ENCODE measurements at places on chromosomes 4 and X.

DNA sequence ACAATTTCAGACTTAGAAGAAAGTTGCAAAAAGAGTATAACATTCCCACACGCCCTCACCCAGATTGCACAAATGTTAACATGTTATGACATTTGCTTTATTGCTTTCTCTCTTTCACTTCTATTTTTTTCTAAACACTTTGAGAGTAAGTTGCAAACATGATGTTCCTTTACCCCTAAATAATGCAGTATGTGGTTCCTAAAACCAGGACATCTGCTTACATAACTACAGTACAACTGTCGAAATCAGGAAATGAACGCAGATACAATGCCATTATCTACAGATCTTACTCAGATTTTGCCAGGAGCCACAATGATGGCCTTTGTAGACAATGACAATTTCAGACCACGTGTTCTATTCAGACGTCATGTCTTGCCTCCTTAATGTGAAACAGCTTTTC is 22.4 kb downstream of the SH3TC1 start:
- DNase-seq, result no peak

DNA sequence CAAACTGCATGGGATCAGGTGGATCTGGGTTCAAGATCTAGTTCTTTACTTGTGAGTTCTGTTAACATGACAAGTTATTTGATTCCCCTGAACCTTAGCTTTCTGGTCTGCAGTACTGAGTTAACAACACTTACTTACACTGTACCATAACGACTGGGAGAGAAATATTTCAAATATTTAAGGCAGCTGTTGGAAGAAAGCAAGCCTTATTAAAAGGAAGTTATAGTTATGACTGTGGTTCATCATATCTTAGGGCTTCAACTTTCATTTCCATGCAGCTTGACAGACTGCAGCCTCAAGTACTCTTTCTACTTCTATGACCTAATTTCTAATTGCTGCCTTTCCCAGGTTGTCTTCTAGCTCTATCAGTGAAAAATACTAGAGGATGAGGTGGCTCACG is 40.0 kb upstream of the PDGFRA start:
- no peak for DNase-seq

DNA sequence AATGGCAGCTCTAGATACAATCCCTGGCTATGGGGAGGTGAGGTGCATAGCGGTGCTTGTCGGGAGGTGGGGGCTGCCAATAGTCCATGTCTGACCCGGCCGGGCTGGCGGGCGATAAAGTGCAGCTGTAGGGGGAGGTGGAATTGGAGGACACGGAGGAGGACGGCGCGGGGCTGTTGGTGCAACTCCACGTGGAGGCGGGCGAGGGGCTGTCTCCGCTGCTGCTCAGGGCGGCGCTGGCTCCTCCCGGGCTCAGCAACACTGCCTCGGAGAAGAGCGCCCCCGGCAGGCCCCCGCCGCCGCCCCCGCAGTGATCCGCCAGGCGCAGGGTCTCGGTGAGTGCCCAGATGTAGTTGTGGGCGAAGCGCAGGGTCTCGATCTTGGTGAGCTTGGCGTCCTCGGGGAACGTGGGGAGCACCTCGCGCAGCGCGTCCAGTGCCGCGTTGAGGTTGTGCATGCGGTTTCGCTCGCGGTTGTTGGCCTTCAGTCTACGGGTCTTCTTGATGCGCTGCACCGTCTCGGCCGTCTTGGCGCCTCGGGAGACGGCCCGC is 1.3 kb downstream of the NEUROG2 start:
- DNase-seq, result no peak

DNA sequence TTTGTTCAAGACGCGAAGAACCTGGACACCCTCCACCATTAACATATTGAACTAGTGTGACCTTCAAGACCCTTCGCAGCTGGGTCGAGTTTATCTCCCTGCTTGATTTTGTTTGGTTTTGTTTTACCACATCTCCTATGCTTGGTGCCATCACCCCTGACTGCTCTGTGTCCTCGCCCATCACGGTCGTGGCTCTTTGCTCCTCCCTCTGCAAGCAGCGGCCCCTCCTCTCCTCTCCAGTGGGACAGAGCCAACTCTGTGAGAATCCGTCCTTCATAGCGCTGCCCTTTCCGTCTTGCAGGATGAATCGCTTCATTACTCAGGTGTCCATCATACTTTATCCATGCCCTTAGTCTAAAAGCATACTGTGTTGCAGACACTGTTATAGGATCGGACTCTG is 9.1 kb upstream of the FAM149A start:
- DNase-seq, result no peak

- no peak for DNase-seq
Observed at GRCh38 chr4:176971576-176972115, 178.9 kb upstream of the VEGFC start.

DNA sequence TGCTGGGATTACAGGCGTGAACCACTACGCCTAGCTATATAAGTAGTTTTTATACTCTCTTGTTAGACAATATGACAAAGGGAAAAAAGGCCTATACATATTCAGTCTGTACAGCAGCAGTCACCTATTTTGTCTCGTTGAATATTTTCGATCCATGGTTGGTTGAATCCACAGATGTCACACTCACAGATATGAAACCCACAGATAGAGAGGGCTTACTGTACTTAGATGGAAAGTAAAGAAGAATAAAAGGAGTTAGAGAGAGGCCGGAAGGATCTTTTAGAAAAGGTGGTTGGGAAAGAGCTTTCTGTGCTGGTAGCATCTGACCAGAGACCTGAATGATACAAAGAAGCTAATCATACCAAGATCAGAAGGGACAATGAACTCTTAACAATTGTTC is 38.3 kb upstream of the SPINK2 start:
- no peak for DNase-seq

DNA sequence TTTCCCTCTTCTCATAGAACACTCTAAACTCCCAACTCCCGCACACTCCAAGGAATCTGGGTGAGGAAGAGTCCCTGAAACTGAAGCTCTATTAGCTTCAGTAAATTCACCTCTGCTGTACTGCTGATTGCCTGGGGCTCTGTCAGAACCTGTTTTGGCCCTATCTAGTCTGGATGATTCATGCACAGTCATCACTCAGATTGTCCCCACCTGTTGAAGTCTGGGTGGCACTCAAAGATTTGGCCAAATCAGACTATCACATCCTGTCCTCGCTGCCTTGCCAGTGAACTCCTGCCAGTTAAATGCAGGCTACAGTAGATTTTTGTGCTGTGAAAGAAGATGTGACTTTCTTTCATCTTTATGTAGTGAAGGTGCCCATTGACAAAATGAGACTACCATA is 63.5 kb upstream of the EMCN start:
- no peak for DNase-seq

DNA sequence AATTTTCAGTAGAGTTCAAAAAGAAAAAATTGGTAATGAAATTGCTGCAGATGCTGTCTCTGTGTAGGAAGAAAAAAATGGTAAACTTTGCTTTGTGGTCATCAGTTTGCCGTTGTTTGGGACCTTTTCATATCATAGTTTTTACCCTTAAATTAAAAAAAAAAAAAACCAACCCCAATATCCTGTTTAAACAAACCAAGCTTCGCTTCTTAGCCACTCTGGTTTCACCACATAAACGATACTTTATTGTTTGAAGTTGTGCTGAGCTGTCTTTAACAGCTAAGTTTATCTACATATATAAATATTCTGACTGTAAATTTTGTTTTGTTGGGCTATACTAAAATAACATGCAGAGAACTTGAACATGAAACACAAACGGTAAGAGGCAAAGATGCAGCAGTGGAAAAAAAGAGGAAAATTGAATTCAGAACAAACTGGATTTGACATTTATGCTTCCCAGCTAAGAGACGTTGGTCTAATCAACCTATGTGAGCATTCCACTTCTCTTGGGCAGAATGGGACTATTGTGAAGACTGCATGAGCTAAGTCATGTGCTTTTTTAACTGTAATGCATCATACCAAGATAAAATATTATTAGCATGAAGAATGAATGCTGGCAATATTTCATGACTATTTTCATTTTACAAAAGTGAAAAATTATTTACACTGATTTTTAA is 15.7 kb upstream of the H2AZ1 start:
- DNase-seq, result no peak
